Activated CD4-positive, alpha-beta T cell treated with anti-CD3 and anti-CD28 coated beads for 4 hours (primary cell): ENCODE measurements at places on chromosomes 16 and 17.
A peak's percentile ranks its signal among the peaks of the same experiment; 100 is the strongest.

DNA sequence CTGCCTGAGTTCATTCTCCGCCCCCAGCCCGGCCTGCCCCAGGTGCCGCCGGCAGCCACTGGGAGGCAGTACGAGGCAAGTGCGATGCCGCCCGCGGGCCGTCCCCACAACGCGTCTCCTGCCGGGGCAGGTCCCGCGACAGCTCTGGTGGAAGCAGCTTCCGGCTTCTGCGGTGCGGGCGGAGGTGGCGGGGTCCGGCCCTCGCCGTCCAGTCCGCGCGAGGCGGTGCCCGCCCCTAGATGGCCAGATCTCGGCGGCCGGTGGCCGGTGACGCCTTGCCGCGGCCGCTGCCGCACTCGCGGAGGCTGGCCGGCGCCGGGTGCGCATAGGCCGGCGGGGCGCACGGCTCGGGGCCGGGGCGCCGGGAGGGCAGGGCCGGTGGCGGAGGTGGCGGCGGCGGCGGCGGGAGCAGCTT, 1.8 kb downstream of the GJD3 start:
- DNase-seq = peak; percentile 76

- DNase-seq = no peak
Observed at GRCh38 chr17:31733326-31733725, 125.7 kb downstream of the COPRS start.

DNA sequence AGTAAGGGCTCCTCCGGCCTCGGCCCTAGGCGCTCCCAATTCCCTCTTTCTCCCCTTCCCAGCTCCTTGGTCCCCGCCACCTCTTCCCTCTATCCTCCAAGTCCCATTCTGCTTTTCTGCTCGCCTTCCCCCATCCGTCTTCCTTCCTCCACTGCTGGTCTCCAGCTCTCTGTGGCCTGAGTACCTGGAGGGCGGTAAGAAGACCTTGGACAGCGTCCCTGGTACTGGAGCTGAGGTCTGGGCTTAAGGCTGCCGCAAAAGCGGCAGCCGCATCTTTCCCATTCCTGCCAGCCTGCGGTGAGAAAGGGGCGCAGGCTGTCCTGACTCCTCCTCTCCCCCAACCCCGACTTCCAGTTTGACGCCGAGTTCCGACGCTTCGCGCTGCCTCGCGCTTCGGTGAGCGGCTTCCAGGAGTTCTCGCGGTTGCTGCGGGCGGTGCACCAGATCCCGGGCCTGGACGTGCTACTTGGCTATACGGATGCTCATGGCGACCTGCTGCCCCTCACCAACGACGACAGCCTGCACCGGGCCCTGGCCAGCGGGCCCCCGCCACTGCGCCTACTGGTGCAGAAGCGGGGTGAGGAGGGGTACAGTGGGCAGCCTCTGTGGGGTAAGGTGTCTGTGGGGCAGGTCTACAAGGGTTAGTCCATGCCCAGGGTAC, 471 bp downstream of the PARD6A start:
- no peak for DNase-seq

GRCh38 chr16:1920727-1921171, 2.5 kb upstream of the HS3ST6 start:
- no peak for DNase-seq

GRCh38 chr16:84020353-84020752, 22.2 kb downstream of the SLC38A8 start:
- no peak for DNase-seq

- DNase-seq = no peak
Observed at GRCh38 chr17:57539529-57540301, 205.4 kb downstream of the CCDC182 start.

DNA sequence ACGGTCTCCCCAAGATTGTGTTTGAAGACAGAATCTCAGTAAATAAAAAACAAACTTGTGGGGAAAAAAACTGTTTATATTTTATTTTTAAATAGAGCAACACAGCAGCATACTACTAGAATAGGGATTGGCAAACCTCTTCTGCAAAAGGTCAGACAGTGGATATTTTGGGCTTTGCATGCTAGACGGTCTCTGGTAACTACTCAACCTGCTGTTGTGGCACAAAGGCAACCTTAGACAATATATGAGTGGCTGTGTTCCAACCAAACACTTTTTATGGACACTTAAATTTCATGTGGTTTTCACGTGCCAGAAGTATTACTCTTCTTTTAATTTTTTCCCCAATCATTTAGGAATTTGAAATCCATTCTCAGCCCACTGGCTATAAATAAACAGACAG, 55.0 kb downstream of the IRX5 start:
- DNase-seq = no peak

DNA sequence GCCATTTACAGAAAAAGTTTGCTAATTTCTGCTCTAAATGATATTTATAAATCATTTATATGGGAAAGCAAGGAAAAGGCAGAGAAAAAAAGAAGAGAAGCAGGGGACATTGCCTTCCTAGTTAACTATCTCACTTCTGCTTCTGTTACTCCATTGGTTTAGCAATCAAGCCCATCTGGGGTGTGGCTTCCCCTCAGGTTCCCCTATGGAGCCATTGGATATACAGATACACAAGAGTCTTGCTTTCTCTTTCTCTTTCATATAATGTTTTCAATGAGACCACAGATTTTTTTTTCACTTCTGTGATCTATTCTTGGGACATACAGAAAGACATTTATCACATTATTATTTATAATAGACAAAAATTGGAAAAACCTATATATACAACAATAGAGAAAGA, 105.6 kb upstream of the TOM1L1 start:
- DNase-seq = no peak

DNA sequence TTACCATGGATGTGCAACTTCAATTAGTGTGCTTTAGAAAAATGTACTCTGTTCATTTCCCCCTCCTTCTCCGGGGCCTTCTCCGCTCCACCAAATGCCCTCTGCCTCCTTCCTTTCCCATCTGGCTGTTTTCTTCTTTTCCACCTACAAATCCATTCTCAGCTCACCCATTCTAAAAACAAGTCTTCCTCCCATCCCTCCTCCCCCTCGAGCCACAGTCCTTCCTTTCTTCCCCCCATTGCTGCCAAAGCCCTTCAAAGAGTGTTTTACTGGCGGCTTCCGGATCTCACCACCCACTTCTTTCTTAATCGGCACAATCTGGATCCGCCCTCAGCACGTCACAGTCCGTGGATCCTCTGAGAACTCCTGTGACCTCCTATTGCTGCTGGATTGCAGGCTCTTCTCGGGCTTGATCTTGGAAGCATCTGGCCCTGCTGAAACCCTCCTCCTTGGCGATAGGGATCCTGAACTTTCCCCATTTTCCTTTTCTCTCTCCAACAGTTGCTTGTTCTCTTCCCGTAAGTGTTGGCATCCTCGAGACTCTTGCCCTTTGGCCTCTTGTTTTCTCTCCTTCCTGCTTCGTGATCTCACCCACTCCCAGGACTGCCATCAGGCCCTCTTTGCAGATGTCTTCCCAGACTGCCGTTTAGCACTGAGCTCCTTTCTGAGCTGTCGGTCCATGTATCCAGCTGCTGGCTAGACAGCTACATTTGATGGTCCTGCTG, 36.0 kb upstream of the FBXO47 start:
- peak; percentile 26 for DNase-seq

DNA sequence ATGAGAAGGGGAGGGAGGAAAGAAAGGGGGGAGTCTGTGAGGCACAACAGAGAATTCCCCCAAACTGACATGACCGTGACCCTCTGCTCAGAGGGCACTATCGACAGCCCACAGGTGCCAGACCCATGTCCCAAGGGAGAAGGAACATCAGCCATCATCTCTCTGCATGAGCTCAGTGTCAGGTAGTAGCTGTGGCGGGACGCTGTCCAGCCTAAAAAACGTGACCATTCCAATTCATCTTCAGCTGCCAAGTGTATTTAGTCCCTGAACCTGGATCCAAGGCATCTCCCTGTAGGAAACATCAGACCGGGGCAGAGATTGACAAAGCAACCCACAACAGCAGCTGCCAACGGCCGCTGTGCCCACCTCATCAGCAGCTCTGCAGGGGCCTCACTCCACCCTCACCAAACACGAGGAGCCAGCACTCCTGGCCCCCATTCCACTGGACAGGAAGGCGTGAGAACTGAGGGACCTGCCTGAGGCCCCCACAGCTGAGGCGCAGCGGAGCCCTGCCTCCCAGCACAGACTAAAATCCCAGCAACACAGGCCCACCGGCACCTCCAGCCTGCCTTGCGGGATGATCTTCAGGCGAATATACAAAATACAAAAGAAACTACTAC, 8.6 kb downstream of the TAF1C start:
- DNase-seq = no peak

- DNase-seq = no peak
Observed at GRCh38 chr17:46158323-46159296, 34.6 kb downstream of the KANSL1 start.

GRCh38 chr16:83508295-83508694, 299.5 kb upstream of the HSBP1 start:
- DNase-seq = no peak

- DNase-seq = no peak
Observed at GRCh38 chr16:88999457-89000206, 22.6 kb upstream of the CBFA2T3 start.

- DNase-seq = no peak
Observed at GRCh38 chr17:33862772-33863602, 392.1 kb upstream of the CCL2 start.

DNA sequence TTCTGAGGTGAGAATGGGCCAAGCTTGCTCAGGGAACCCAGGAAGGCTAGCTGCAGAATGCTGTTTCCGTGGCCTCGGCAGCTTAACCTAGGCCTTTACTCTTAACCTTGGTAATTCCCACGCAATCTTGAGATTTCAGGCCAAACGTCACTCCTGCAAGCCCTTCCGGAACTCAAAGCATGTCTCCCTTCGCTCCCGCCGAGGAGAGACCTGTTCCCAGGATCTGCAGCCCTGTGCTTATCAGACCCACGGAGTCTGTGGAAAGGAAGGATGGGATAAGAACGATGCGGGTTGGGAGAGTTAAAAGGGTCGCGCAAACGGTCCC, 524 bp upstream of the ZFP3 start:
- no peak for DNase-seq

DNA sequence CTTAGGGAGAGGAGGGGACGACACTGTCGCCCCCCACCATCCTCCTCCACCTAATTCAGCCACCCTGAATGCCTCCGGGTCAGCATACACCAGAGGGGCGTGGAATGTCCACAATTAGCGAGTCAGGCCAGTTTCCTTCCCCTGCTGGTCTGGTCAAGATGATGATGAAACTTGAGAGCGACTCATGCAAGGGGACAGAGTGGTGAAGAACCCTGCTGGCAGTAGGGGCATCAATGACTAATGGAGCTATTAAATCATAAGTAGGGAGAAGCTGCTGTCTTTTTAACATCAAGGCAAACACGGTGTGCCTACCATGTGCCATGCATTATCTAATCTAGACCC, 7.2 kb downstream of the SPACA3 start:
- DNase-seq = no peak

DNA sequence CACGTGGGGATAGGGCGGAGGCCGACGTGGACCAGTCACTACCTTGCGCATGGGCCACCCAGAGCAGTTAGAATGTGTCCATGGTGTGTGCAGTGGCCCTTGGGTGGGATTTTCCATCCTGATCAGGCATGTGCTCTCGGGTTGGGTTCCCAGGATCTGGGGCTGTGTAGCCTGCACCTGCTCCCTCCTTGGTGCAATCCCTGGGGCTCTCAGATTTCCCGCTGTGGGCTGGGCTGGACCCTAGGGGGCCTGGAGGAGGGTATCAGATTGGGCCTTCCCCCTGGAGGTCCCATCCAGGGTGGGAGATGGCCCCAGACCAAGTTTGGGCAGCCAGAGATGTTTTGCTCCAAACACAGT, 1.3 kb downstream of the SMTNL2 start:
- no peak for DNase-seq

DNA sequence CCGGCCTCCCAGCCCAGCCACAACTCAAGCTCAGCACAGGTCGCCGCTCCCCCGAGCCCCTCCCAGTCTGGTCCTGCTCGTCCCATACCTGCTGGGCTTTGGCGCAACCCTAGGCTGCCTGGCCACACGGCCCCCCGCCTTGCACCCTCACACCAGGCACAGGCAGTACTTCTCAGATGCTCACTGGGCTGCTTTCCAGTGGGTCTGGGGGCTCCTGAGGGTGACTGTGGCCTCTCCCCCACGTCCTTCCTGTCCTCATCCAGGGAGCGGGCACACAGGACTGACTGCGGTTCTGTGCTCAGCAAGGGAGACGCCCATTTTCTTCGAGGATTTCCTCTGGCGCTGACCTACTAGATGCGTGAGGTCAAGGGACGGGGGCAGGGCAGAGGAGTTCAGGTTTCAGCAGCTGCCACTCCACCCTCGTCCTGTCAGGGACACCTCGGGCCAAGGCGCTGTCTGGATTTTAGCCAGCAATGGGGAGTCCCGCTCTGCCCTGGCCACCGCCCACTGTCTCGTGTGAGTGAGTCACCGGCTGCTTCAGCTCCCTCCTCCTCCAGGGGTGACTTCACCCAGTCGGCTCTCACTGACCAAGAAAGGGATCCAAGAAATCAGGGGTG, 115.8 kb downstream of the NPIPB11 start:
- peak; percentile 59 for DNase-seq

DNA sequence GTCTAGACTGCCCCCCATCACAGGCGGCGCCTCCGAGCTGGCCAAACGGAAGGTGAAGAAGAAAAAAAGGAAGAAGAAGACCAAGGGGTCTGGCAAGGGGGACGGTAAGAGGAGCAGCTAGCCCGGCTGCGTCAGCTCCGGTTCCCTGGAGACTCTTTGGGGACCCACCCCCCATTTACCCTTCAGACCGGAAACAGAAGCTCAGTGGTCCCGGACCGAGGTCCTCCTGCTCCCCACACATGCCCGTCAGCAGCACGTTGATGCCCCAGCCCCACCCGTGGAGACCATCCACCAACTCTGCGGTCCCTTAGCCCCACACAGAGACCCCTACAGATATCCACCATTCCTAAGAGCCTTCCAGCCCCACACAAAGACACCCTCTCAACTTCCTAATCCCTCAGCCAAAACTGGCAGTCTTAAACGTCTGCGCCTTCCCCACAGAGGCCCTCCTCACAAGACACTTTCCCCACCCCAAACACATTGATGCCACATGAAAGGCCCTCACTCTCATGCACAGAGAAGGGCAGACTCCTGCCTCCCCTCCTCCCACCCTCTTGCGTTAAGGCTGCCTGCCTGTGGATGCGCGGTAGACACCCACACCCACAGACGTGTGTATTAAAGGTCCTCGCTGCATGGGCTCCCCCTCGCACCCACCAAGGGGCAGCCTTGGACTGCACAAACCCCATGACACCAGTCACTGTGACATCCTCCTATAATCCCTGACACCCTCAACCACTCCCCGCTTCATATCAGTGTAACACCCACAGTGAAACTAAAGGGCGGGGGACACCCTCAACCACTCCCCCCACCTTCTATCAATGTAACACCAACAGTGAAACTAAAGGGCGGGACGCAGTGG, 58.2 kb upstream of the RPH3AL start:
- DNase-seq = peak; percentile 62
